Anterior cingulate cortex (tissue), 58 donors: ENCODE measurements at places on chromosomes 4 and X.

GRCh38 chr4:183284258-183284785 lies 35.8 kb downstream of the CLDN22 start:
- no peak for DNase-seq

DNA sequence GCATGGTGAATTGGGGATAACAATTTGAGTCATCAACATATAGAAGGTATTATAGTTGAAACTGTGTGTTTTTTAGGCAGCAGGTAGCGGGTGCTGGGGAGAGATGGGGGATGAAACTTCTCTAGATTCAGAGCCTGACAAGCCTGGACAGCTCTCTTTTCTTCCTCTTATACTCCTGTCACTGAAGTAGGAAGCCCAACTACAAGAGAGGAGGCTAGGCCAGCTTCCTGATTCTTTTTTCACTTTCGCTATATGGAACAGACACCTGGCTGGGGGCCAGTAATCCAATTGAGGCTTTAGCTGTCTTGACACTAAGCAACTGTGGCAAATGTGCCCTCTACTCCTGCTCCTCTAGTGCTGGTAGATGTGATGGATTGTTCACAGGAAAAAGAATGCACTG lies 69.2 kb downstream of the PHKA1 start:
- no peak for DNase-seq

DNA sequence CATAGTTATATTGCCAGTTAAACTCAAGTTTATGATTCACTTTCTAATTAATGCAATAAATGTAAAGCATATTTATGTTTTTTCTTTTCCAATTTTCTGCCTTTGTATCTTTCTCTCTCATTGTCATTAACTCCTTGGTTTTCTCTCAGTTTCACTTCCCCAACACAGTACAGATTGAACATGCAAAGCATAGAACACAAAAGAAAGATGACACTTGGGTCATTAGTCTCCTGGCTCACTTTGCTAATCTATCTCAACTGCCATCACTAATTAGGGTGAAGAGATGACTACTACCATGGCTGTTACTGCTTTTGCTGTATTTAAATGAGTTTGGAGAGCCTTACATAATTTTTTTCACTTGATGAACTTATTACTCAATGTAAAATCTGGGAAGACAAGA lies 12.3 kb upstream of the NAA11 start:
- DNase-seq: no peak

GRCh38 chr4:121651597-121651996 lies 45.2 kb downstream of the ANXA5 start:
- no peak for DNase-seq

GRCh38 chr4:111923786-111924185 lies 221.5 kb upstream of the FAM241A start:
- DNase-seq: no peak

- no peak for DNase-seq
Observed at GRCh38 chr4:8727546-8728510, 135.3 kb downstream of the CPZ start.

DNA sequence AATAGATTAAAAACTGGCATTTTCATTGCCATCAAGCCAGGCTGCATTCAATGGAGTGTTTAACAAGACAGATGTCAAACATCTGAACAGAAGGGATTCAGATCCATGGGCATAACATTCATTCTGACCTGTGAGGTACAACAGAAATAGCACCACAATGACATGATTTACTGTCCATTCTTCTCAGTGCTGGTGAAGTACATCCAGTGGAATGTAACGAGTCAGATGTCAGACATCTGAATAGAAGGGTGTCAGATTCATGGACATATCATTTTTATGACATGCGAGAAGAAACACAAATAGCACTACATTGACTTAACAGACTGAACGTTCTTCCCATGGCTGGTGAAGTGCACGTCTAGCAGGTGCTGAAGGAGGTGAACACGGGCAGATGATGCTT lies 186.4 kb downstream of the PPP4R3C start:
- DNase-seq: no peak

GRCh38 chrX:31227250-31227649 lies 155.4 kb upstream of the FTHL17 start:
- no peak for DNase-seq

DNA sequence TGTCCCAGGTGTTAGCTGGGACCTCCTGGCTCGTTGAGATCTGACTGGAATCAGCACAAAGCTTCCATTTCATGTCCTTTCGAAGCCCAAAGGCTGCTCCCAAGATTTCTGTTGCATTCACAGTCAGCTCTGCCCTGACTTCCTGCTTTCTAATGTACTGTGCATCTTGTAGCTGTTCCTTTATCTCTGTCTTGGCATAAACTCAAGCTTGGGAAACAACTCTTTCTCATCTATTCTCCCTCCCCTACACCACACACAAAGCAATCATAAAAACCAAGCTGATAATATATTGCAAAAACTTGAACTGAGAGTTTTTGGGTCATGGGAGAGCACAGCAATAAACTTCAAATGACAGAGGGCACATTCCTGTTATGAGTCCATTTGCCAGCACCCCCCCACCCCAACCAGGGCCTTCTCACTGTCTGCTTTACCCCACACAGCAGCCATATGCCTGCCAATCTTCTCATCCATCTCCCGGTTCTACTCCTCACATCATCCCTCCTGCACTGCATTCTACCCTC lies 76.3 kb downstream of the SYNPO2 start:
- no peak for DNase-seq
